ENCODE measurements at places on chromosomes 2 and 18.

DNA sequence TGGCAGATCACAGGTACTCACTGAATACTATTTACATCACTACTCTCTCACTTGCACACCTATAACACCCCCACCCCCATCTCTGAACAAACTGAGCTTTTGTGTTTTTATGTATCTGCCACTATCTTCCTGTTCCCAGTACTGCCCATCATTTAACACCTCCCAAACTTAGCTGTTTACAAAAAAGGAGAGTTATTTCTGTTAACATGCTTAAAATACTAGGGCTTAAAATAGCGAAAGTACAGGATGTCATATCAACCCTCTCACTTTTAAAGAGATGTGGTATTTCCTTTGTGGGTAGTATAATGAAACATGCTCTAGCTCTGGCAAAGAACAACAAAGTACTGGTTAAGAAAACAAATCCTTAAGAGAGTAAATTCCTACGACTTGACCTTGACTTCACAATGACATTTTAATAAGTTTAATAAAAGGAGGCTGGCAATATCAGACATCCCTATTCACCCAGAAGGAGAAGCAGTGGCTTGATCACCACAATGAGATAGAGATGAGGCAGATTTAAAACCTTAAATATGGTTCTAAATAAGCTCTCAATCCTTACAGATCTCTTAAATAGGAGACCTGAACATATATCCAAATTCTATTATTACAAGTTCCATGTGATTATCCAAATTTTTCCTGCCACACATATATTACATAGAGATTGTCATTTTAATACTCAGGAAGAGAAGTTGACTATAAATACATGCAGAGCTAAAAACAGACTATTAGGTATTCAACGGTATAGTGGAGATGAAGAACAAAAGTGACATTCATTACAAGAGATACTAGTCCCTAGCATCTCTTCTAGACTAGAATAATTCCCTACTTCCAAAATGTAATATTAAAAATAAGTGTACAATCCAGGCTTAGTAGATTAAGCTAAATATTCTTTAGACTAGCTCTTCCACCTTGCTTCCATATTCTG is 36.9 kb downstream of the TRAK2 start:
- no peak for DNase-seq

- DNase-seq: no peak
These were observed 134.9 kb downstream of the PTH2R start for GRCh38 chr2:208541461-208541988.

GRCh38 chr2:26355038-26355995 is 8.7 kb upstream of the ADGRF3 start:
- no peak for DNase-seq

- DNase-seq: no peak
These were observed 69.3 kb downstream of the GATA6 start for GRCh38 chr18:22238681-22239080.

- DNase-seq: no peak
These were observed 215.3 kb upstream of the COPS8 start for GRCh38 chr2:236870370-236870769.

GRCh38 chr2:106127282-106127771 is 66.8 kb downstream of the UXS1 start:
- DNase-seq: no peak

GRCh38 chr18:28039691-28040090 is 137.2 kb downstream of the CDH2 start:
- no peak for DNase-seq

DNA sequence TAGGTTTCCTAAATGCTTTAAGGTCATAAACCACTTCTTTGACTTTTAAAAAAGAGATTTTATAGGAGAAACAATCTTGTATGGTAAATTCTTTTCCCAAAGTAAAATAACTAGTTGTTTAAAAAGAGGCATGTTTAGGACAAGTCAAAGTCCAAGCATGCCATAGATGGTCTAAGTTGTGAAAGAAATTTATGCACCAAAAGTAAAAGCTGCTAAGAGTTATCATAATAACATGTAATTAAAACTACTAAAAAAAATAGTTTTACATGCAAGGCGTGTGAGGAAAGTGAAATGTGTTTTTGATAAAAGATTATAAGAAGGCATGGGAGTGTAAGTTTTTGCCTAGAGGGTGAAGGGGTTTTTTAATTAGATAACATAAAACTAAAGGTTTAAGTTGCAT is 22.5 kb downstream of the FAM210A start:
- DNase-seq: no peak

GRCh38 chr18:33928231-33928630 is 296.5 kb downstream of the NOL4 start:
- DNase-seq: no peak

DNA sequence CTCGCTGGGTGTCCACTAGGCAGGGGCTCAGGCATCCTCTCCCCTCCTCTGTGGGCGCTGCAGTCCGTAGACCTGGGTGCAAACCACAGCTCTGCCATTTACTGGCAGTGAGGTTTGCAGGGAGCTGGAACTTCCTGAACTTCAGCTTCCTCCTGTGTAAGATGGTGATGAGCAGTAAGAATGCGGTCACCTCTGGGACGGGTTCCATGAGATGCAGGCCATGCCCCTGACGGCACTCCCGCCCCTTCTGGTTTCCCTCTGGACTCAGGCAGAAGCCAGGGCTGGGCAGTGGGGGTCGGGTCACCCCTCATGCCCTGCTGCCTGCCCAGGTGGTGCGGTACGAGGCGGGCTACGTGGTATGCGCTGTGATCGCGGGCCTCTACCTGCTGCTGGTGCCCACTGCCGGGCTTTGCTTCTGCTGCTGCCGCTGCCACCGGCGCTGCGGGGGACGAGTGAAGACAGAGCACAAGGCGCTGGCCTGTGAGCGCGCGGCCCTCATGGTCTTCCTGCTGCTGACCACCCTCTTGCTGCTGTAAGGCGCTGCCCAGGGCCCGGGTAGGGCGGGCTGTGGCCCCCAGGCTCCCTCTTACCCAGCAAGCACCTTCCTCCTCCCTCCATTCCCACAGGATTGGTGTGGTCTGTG is 1.5 kb downstream of the PROM2 start:
- no peak for DNase-seq

GRCh38 chr2:238159071-238159539 is 335 bp downstream of the ERFE start:
- peak; percentile 44 for DNase-seq

- no peak for DNase-seq
These were observed 132.3 kb upstream of the NETO1 start for GRCh38 chr18:72999971-73000607.

DNA sequence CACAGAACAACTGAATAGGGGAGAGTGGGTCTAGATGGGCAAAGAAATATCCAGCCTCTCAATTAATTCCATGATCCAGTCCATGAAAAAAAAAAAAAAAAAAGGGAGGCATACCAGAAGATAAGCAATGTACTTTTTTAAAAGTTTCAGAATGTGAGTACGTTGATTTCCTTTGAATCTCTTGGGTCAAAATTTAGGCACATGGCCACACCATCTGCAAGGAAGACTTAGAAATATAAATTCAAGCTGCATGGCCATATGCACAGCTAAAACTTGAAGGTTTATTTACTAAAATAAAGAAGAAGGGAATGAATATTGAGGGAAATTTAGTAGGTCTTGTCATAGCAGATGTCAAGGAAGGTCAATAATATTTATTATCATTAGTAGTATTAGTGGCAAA is 286.5 kb upstream of the CDH7 start:
- no peak for DNase-seq

- peak; percentile 23 for DNase-seq
These were observed 1045.7 kb upstream of the CELF4 start for GRCh38 chr18:38611036-38611964.

DNA sequence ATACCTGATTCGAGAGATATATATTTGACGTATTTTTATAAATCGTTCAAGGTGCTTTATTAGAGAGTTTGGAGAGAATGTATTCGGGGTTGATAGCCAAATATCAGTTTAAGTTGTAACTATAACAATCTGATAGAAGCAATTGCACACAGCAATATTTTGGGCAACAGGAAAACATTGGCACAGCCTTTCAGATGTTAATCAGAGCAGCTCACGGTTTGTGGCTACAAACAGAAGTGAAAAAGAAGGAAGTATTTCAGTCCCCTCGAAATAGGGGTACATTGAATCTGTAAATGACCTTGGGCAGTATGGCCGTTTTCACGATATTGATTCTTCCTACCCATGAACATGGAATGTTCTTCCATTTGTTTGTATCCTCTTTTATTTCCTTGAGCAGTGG is 20.6 kb downstream of the SERPINB10 start:
- DNase-seq: no peak

DNA sequence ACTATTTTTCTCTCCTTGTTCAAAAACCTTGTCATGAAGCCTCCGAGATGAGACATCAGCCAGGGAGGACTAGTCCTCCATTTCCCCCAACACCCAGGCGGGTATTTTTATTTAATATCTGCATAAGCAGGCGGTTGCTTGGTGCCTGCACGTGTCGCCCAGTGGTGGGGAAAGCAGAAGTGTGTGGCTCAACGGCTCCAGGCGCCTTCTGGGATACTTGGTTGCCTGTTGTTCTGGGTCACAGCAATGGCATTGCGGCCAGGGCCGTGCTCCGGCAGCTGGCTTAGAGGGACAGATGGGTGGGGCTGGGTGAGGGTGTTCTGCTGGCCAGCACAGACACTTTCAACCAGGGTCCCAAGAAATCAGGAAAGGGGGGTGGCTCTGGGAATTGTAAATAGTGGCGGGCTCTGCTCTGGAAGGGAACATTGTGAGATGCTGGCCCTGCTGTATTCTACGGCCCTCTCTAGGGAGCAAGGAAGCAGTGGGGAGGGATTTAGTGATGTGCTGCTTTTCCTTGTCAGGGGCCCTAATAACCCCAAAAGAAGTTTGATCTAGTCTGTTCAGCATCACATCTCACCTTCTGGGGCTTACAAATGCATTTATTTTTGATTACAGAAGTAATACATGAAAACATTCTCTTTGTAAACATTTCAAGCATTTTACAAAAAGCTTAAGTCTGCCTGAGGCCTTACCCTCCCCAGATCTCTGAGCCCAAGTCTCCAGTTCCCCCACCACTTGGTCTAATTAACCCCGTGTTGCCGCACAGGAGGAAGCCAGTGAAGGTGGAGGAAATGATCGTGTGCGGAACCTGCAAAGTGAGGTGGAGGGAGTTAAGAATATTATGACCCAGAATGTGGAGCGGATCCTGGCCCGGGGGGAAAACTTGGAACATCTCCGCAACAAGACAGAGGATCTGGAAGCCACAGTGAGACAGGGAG is 1.1 kb downstream of the VAMP8 start:
- DNase-seq: peak; percentile 36

- no peak for DNase-seq
These were observed 1630.4 kb upstream of the ACVR2A start for GRCh38 chr2:146214394-146214929.

GRCh38 chr2:119827866-119828507 is 68.3 kb downstream of the PTPN4 start:
- no peak for DNase-seq

DNA sequence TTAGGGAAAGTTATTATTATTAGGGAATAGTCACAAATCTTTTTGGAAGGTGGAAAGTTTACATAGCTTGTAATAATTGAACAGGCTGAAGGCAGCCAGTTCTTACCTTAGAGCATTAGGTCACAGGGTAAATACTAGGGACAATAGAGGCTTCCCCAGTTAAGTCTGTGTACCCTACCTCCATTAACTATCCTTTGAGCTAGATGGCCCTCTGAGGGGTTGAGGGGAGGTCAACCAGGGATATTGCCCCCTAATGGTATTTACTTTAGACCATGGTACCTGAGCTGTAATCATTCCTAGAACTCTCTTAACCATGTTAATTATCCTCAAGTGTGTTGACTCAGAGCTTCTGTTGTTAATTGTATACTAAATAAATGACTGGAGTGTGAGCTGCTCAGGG is 120.5 kb upstream of the SCN7A start:
- no peak for DNase-seq

- no peak for DNase-seq
These were observed 111.5 kb upstream of the MGAT5 start for GRCh38 chr2:134142341-134142738.

DNA sequence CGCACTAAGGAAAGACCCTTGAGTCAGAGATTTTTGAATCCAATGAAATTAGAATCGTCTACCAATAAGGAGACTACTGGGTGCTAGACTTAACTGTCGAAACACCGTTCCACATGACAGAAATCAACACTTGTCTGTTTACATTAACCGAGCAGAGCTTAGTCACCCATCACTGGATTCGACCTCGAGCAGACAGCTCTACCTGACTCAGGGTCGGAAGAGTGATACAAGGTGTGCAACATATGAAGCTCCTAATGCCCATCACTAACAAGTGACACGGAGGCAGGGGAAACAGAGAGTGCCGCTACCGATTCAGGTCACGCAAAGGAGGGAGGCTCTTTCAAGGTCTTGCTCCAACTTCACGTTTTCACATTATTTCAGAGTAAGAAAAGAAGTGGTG is 54.2 kb upstream of the FZD5 start:
- DNase-seq: no peak

- DNase-seq: no peak
These were observed 110.2 kb upstream of the THOC1 start for GRCh38 chr18:378079-378478.

DNA sequence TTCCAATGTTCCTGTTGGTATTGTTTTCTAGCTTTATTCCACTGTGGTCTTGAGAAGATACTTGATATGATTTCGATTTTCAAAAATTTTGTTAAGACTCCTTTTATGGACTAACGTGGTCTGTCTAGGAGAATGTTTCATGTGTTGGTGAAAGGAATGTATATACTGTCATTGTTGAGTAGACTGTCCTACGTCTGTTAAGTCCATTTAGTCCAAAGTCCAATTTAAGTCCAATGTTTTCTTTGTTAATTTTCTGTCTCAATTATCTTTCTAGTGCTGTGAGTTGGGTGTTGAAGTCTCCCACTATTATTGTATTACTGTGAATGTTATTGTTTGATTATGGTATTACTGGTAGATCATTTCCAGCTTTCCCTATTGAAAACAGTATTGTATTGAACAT is 55.8 kb upstream of the TTC27 start:
- no peak for DNase-seq

GRCh38 chr2:143726151-143726845 is 597.1 kb downstream of the ARHGAP15 start:
- no peak for DNase-seq

DNA sequence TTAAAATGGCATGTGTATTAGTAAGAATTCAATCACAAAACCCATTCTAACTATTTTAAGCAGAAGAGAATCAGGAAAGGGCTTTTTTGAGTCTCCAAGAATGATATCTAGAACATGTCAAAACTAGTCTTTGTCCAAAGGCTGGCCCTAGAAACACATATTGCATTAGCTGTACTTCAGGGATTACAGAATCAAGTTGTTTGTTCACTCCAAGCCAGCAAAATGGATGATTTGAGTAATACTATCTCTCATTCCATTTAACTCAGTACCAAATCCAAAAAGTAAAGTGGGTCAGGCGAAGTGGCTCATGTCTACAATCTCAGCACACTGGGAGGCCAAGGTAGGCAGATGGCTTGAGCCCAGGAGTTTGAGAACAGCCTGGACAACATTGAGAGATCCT is 41.3 kb downstream of the ATF2 start:
- no peak for DNase-seq

GRCh38 chr2:105102963-105103421 is 65.1 kb downstream of the MRPS9 start:
- no peak for DNase-seq
